ENCODE measurements at places on chromosomes 3 and 15.

DNA sequence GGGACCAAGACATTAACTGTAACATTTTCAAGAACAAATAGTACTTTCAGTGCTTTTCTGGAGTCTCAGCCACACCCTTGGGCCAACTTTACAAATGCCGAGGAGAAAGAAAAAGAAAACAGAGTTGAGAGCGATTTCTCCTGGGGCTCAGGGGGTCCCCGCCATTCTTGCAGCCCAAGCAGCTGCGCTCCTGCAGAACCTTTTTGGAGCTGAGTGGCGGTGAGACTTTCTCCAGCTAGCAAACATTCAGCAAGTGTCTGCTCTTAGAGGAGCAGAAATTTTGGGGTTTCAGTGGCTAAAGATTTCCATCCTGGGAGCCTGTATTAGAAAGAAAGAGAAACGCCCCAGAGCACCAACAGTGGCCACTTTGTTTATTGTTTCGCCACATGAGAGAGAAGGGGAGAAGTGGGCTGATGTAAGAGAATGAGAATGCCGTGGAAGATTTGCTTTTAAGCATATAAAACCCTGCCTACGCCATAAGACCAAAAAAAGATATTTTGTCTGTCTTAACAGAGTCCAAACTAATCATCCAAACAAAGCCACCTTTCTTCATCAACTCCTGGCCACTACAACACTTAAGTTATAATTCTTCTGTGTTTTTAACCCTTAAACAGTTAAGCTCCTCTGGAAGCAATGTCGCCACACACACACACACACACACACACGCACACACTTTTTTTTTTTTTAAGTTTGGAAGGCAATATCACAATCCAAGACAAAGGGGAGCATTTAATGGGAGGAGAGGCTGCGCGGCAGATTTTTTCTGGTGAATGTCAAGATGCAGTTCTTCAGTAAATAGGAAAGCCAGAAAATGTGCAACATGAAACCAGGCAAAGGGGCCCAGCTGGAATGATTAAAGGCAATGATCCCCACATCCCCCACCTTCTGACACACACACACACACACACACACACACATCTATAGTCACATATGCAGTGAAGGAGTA lies 19.2 kb downstream of the EID1 start:
- DNase-seq, result no peak

- DNase-seq, result no peak
These were observed 18.0 kb upstream of the ACAN start for GRCh38 chr15:88785217-88785616.

GRCh38 chr3:182738583-182739411 lies 54.5 kb upstream of the ATP11B start:
- no peak for DNase-seq

GRCh38 chr3:98972155-98972554 lies 70.7 kb upstream of the DCBLD2 start:
- DNase-seq, result no peak

DNA sequence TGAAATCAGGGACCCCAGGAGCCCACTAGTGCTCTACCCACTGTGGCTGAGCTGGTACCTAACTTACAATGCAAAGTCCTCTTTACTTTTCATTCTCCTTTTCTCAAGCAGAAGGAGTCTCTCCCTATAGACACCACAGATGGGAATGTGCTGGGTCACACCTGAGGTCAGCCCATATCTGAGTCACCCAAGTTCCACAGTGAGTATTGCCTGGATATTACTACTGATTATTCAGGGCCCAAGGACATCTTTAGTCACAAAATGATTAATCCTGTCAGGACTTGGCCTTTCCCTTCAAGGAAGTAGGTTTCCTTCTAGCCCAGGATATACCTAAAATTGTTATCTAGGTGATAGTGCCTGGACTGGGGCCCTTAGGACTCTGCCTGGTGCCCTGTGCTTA lies 1305.2 kb downstream of the SI start:
- no peak for DNase-seq

Measured in NCI-H187 treated with DMSO at 0.1 percent for 48 hours (cell line).